ENCODE measurements at places on chromosomes 11 and 22.
A peak's percentile ranks its signal among the peaks of the same experiment; 100 is the strongest.

GRCh38 chr11:65560555-65561418, 2.6 kb upstream of the LTBP3 start:
- DNase-seq: peak; percentile 84

DNA sequence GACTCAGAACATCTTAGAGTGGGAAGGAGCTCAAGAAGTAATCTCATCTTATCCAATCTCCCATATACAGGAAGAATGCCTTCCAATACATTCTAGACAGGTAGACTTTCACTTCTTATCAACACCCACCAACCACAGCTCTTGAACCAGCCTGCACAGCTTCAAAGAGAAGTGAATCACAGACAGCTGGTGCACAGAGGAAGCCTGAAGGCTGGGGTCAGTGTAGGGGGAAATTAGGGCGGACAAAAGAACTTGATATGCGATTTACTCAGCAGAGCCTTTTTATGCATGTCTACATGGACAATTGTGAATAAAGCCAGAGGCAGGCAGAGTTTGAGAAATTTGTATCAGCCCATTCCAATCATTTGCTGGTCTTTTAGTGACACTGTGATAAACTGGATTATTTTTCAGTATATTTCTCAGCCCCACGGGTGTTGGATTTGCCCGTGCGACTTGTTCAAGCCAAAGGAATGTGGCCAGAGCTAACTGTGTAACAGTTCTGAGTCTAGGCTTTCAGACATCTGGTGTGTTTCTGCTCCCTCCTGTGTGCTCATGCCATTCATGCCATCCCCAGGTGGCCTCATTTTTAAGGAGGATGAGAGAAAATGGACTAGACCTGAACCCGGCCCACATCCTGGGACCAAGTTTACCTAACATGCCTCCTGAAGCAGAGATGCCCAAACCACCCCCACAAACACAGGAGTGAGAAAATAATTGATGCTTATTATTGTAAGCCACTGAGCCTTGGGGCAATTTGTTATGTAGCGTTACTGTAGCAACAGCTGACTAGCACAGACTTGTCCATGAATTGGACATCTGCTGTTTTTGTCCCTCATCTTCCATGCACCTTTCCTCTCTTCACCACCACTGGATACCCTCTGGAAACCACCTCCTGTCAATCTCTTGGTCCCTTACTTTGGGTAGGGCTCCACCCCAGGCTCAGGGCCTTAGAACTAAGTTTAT, 137.5 kb upstream of the HSD17B12 start:
- DNase-seq: no peak

- DNase-seq: no peak
Observed at GRCh38 chr11:64071849-64072248, 36.1 kb downstream of the FLRT1 start.

DNA sequence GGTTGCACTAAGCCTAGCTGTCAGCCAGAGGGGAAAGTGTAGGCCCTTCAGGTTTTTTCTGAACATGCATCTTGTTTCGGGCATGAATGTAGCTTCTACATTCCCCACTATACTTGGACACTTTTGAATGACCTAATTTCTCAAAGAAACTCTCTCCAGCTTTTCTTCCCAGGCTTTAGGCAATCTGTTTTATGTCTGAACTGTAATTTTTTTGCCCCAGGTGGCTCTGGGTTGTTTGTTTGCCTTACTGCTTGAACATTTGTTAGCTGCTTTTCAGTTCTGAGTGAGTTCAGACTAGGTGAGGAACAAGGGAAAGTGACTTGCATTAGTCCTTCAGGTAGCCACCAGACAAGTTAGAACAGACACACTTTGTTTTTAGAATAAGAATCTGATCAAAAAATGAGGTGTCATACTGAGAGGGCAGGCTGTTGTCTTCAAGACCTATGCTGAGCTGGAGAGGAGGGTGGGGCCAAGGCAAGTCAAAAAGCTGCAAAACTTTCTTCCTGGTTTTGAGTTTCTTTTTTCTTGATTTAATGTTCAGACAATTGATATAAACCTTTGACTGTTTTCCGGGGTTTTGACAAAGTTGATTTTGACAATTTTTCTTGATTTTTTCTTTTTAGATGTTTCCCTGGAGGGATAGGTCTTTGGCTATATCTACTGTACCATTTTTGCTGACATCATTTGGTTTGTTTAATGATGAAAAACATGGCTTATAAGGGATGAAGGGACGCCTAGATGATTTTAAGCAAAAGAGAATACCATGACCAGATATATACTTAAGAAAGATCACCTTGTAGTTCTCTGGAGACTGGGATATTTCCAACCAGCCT, 182.8 kb downstream of the WNT11 start:
- DNase-seq: no peak

DNA sequence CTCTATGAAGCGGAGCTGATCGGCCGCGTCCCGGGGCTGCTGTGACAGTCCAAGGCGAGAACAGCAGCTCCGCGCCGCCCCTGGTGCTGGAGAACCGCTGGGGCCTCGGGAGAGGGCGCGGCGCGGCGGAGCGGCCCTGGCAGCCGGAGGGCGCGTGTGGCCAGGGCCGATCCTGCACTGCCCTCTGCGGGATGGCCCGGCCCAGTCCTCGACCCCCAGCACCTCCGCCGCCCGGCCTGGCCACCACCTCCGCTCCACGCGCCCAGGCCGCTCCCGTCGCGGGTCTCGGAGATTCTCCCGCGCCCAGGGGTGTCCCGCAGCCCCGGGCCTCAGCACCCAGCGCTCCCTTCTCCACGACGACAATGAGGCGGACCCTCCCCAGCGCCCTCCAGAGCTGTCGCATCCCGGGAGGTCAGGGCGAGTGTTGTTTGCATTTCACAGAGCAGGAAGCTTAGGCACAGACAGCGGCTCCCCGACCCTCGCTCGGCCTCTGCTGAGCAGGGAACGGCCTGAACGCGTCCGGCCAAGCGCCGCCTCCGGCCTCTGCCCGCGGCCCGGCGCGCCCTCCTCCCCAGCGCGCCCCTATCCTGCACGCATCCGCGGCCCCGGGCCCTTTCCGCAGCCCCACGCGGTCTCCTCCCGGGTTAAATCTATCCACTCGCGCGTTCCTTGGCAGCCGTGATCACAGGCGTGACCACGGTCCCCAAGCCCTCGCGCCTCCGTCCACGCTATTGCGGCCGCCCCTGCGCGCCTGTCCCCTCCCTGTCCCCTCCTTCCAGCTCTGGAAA, 109.7 kb downstream of the WNT7B start:
- DNase-seq: peak; percentile 77

GRCh38 chr11:13974631-13975030, 12.1 kb downstream of the SPON1 start:
- DNase-seq: no peak

GRCh38 chr11:75593286-75593915, 31.3 kb downstream of the SERPINH1 start:
- DNase-seq: no peak

DNA sequence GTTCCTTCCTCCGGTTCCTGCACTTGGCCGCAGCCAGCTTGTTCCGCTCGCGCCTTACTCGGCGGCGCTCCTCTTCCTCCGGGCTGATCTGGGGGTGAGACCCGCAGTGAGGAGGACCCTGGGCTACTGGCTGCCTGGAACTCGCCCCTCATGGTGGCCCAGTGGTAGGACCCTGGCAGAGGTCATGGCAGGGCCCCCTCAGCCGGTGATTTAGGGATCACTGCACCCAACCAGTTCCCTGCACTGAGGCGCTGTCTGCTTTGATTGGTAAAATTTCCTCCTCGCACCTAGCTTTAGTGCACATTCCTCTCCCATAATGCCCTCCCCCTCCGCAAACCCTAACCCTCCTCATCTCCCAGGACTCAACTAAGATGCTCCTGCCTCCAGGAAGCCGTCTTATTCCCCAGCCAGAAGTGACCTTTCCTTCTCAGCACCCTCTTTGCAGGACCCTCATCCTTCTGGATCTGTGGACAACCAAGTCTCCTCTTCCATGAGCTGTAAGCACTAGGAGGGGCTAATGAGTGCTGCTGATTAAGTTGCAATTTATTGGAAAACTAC, 3.6 kb downstream of the CCDC85B start:
- DNase-seq: peak; percentile 75

DNA sequence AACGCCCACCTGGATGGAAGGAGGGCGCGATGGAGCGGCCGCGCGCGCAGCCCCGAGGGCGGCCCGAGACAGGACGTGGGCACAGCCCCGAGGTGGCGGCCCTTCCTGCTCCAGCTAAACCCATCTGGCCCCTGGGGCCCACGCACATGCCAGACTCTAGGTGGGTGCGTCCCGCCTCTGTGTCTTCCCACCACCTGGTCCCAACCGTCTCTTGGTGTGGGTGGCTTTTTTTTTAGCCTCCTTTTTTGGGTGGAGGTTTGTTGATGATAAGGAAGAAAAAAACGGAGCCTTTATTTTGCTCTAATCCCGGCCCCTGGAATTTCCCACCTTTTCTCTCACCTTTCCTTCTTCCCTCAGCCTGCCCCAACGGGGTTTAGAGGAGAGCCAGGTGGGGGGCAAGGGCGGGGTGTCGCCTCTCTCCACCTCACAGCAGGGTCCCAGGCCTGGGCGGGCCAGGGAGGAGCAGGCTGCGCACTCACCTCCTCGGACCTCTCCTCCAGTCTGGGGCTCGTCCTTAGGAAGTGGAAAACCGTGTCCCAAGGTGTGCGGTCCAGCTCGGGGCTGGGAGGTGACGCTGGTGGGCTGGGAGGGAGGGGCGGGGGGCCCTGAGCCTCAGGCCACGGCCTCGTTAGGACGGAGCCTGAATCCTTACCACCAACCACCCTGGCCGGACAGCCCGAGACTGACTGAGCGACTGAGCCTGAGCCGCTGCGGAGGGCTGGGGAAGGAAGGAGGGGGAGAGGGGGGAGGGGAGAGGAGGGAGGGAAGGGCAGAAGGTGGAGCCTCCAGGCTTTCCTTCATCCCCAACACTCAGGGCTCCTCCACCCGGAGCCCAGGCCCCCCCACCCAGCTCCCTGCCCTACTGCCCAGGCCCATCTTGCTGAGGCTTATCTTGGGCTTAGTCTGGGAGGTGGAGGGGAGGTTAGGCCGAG, at the start of gene SOX10:
Gene SOX10 (minus strand): TSS at position 696 of the 932 bp plus-strand sequence. CDS start 771 bp downstream, outside the sequence.
- no peak for DNase-seq

DNA sequence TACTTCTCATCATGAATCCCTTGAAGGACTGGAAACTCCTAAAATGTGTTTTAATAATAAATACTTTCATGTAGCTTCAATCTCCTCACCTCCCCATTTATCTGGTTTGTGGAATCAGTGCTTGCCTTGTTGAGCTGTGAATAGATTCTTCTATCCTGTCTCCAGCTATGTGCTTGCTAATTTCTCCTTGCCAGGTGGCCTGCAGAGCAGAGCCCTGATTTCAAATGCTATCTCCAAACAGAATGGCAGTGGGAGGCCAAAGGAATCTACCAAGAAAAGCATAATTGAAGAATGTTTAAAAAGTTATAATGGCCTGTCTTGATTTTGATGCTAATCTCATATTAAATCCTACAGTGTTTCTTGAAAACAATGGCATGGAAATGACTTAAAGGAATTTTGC, 309.3 kb upstream of the CHORDC1 start:
- no peak for DNase-seq

DNA sequence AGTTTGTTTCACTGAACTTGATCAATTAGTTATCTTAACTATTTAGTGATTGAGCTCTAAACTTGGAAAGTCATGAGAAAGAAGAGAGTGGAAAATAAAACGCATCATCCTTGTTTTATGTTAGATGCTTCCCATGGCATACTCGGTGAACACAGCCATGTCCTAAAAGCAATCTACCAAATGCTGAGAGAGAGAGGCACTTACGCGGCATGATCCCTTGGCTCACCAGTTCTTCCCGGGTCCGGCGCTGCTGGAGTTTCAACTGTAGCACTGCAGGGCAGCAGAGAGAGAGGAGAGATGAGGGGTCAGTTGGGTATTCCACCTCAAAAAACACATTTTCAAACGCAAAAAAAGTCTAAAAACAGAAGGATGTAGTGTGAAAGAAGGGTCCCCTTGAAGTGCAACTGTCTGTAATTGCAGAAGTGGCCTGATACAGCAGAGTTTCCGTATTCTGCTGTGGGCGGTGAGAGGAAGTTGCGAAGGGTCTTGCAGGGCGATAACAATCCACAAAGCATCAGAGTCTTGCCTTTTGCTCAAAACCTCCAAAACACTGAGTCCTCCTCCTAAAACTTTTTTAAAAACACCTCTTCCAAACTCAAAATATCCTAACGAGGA, 92.7 kb downstream of the SGSM3 start:
- DNase-seq: no peak

DNA sequence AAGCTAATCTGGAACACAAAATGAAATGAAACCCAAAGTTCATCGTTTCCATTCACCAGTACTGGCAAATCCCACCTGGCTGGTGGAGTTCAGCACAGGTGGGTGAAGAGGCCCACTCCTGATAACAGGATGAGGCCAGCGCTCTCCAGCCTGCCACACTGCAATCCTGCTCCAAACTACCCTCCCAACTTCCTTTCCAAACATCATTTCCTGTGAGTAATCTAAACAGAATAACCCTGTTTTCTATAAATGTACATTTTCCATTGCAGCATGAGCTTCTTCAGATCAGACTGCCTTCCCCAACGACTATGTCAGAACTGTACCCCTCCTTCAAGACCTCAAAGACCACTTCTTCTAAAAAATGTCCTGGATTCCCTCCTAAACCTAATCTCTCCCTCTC, 15.9 kb upstream of the NFRKB start:
- DNase-seq: no peak

DNA sequence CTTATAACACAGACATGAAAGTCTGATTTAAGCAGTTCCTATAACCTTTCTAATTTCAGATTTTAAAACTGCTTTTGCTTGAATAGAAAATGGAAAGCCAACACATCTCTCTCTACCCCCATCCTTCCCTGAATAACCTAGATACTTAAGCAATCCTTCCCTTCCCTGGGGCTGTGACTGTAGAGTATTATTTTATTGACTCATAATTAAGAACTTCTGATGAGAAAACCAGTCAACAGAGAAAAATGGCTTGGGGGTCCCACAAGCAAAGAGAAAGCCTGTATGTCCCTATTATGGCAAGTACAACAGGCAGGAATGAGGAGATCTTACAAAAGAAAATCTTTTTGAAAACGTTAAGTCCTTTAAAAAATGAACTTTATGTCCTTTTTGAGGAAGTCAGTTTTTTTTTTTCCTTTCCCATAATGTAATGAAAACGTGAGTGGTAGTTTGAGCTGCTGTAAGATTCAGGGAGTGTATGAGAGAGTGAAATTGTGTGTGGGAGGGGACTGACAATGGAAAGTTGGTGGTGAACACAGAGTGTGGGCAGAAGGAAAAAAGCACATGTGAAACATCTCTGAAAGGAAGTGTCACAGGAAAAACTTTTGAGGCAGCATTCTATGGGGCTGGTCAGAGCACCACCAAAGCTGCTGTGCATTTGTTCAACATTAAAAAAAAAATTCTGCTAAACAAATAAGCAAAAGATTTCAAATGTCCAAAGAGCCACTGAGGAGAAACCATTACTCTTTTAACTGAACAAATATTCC, 154.6 kb downstream of the MAML2 start:
- DNase-seq: no peak

DNA sequence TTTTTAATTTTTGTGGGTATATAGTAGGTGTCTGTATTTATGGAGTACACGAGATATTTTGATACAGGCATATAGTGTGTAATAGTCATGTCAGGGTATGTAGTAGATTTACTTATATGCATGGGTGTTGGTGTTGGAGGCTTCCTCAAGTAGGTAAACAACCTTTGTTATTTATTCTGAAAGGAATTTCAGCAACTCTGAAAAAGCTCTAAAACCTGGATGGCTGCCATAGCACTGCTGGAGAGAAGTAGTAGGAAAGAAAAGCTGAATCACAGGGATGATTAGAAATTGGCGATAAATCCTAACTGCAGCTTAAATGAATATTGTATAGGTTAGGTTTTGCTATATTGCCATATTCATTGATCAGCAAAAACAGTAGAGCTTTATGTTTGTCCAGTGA, 44.4 kb upstream of the ST14 start:
- no peak for DNase-seq

GRCh38 chr11:2276280-2277007, 6.1 kb upstream of the ASCL2 start:
- no peak for DNase-seq

GRCh38 chr22:45308957-45309421, 745 bp upstream of the FAM118A start:
- DNase-seq: no peak
